T-cell (primary cell): ENCODE measurements at places on chromosomes 7 and 10.

- DNase-seq = no peak
These were observed 903 bp upstream of the NT5C2 start for GRCh38 chr10:103193820-103194529.

GRCh38 chr7:21367081-21367480, 60.8 kb upstream of the SP4 start:
- DNase-seq = no peak

GRCh38 chr7:144384071-144384470, 19.4 kb downstream of the NOBOX start:
- DNase-seq = no peak

- DNase-seq = no peak
These were observed 535.5 kb downstream of the GPAM start for GRCh38 chr10:111648046-111648445.

- no peak for DNase-seq
These were observed 2.5 kb downstream of the ENTPD1 start for GRCh38 chr10:95758351-95759025.

DNA sequence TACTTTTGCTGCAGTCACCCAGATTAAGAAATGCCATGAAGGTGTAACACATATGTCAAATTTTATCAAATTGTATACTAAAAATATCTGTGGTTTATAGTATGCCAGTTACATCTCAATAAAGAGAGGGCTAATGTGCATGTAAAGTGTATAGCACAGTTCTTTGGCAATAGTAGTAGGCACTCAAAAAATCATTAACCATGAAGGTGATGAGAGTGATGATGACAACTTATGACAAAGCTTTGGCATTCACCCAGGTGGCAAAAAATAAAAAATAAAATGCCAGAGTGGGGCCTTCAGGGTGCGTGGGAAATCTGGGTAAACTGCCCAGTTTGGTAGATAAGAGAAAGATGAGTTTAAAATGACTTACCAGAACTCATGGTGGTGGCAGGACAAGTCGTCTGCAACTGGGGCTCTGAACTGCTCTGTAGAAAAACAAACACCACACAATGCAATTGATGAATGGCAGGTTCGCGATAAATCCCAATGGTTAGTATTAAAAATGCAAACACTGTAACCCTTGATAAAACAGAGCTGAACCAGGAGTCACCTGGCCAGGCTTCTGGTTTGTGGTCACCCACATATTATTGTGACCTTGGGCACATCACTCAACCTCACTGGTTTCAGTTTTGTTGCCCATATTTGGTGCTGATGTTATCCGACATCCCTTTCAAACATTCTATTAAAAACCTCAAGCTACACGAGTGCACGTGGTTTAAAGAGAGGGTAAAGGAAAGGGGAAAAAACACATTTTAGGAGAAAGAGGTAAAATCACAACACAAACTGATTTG, 120.2 kb downstream of the SORBS1 start:
- DNase-seq = no peak

- no peak for DNase-seq
These were observed 5.1 kb upstream of the ADAMTS14 start for GRCh38 chr10:70666960-70667798.

DNA sequence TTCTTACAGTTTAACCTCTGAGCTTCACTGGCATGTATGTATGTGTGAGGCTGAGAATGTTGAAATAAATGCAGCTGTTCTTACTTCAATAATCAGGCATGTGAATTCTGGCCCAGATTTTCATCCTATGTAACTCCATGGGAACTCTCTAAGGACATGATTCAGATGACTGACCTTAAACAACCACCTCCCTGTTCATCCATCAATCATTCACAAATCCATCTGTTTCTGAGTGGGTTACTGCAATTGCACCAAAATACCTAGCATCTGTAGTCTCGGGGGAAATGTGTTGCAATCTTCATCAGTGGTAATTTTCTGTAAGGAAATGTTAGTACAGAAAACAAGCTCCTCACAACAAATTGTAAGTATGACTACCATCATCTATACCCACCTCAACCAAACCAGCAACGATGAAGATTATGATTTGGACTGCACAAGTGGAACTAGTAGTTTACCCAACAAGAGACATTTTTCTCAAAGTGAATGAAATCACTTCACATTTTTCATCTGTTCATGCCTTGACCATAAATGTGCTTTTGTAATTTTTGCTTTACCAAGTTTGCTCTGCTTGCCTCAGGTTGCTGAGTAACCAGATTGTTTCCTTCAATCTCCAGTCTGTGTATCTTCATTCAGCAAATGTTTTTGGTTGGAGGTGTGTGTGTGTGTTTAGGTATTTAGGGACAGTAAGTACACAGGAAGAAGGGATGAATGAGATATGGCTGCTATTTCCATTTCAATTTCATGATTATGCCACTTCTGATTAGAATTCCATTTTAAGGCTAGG, 65.7 kb upstream of the FZD8 start:
- no peak for DNase-seq

DNA sequence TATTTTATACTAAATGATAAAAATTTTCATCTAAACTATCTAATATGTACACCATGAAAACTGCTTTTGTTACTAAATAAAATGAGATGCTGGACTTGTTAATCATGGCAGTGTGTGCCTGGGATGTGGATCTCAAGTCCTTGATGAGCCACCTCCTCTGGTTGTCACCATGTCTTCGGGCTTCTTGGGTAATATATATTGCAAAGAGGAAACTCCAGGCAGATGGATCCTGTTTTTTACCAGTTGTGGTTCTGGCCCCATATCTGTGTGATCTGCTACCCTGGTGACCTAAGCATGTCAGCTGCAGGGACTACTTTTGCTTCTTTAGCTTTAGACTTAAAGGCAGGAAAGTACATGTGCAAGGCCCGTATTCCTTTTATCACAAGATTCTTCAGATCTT, 46.2 kb downstream of the TMEM60 start:
- peak; percentile 10 for DNase-seq

DNA sequence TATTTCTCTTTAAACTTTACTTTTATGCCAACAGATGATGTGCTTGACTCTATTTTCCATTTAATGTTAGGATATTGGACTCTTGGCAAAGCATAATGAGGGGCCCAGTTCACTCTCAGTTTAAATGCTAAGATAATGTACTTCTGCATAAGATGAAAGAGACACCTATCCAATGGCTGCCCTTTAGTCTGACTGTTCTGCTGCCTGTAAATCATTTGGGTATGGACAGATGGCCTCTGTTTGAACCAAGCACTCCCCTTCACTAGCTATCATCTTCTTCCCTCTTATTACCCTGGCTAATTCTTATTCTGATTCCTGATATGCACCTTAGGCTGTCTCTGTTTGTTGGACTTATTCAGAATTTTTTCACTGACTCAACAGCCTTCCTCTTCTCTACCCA, 72.1 kb downstream of the SEM1 start:
- DNase-seq = no peak

DNA sequence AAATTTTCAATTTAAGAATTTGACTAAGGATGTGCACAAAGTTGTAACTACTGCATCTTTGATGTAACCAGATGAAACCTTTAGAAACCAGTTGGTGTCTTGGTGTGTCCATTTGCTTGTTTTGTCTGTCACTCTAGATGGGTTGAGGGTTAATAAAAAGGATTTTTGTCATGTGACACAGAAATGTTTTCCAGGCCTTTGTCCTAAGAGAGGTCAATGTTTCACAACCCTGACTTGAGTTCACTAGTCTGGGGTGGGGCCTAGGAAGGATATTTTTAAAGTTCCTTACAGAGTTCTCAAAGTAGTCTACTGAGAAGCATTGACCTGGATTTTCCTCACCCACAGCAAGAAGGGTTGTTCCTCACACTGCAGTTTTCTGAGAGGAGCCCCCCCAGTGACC, 90.3 kb downstream of the HERPUD2 start:
- DNase-seq = no peak

GRCh38 chr10:75076348-75076747, 35.1 kb upstream of the SAMD8 start:
- no peak for DNase-seq

GRCh38 chr7:27173956-27174873, at the start of gene HOXA10:
Gene HOXA10, minus strand, starts transcription at chr7:27174320. Its CDS starts 14 bp downstream, at chr7:27174306.
- DNase-seq = no peak

- no peak for DNase-seq
These were observed 863.8 kb upstream of the AUTS2 start for GRCh38 chr7:68734431-68734830.

GRCh38 chr10:69629897-69630650, at the start of gene FAM241B:
Gene FAM241B, plus strand, starts transcription at chr10:69630247. Its CDS starts 1,497 bp downstream, at chr10:69631744.
- peak; percentile 70 for DNase-seq

- DNase-seq = no peak
These were observed 48.0 kb downstream of the CAMK2B start for GRCh38 chr7:44277391-44277790.

GRCh38 chr7:70006261-70006920, 408.1 kb downstream of the AUTS2 start:
- DNase-seq = no peak

- no peak for DNase-seq
These were observed 689 bp upstream of the GTPBP4 start for GRCh38 chr10:987620-987869.

GRCh38 chr10:78199759-78200158, 166.1 kb downstream of the RPS24 start:
- no peak for DNase-seq

DNA sequence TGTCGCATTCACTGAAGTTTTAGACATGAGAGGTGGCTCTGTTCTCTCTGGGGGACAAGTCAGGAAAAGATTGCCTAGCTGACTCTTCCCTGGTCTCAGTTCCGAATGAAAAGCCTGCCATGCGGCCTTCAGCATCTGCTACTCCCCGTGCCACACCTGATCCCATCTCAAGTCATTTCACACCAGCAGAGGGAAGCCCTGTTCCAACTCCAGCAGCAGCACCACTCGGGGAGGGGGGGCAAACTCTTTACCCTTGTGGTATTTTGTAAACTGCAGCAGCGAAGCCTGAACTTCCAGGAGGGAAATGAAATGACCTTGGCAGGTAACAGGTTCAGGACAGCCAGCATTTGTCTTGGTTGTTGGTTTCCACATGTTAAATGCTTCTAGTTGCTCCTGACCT, 13.8 kb downstream of the LRRC4 start:
- no peak for DNase-seq

- DNase-seq = no peak
These were observed 705.6 kb upstream of the PHF14 start for GRCh38 chr7:10268034-10268433.

- no peak for DNase-seq
These were observed 18.1 kb upstream of the AKR1E2 start for GRCh38 chr10:4807761-4808507.

DNA sequence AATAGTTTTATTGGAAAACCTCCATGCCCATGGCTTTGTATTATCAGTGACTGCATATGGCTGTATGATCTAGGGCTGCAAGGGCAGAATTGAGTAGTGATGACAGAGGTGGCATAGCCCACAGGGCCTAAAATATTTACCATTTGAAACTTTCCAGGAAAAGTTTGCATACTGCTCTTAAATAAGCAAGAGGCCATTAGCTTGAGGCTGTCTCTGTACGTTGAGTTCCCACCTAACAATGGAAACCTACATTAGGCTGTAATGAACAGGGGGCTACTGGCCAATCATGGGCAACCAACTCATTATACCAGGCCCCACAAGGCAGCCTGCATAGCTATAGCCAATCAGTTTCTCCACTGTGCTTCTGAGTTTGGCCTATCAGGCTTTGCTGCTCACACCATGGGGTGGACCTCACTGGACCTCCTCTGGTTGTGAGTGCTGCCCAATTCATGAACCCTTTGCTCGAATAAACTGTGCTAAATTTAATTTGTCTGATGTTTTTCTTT, 673 bp upstream of the ST8SIA6 start:
- no peak for DNase-seq

DNA sequence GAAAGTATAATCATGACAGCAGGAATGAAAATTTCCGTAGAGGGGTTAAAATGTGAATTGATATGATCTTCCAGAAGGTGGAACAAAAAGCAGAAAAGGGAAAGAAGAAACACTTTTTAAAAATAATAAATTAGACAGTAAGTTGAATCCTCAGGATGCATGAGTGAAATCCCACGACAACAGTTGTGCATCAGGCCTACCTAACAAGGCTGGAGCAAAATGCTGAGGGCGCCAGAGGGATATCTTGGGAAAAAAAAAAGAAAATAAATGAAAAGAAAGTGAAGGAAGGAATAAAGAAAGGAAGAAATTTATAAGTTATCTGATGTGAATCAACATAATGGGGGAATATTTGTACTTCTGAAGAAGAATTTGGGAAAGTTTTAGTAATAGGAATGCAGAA, 13.0 kb upstream of the HUS1 start:
- DNase-seq = no peak

GRCh38 chr10:26432938-26433337, 5.2 kb upstream of the APBB1IP start:
- DNase-seq = no peak

- no peak for DNase-seq
These were observed 653.3 kb upstream of the PFKP start for GRCh38 chr10:2414039-2414438.

- no peak for DNase-seq
These were observed 109.3 kb downstream of the SPAG6 start for GRCh38 chr10:22454634-22455033.

DNA sequence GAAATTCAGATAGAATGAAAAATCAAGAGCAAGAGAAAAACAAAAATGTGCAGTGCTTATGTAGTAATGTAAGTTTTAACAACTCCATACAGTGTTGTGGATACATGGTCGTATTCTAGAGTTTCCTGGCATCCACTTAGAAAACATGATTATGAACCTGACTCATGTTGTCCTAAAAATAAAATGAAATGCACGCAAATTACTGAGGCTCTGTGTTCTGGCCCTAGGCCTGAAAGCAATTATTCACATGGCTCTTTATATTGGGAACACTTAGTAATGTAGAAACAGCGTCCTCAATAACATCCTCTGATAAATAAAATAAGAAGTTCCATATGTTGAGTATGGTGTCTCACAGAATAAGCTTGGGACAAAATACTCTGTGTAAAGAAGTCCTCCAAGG, 200.2 kb upstream of the SEMA3E start:
- DNase-seq = no peak

- no peak for DNase-seq
These were observed 21.7 kb downstream of the CCM2 start for GRCh38 chr7:45021604-45022296.

DNA sequence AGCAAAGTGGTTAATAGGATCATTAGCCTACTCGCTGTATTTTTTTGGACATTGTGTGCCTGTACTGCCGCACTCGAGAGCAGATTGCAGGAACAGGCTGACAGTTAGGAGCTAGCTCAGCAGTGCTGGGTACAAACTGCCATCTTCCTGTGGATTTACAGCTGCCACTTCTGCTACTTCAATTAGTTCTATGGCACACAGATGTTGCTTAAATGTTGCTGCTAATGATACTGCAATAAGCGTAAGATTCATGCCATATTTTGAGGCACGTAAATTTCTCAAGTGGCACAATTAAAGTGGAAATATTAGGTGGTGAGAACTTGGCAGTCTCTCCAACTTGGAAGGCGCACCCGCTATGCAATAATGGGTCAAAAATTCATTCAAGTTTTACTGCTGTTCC, 171.9 kb downstream of the EBF3 start:
- no peak for DNase-seq
